Mucosa of gallbladder (tissue), 1 donor: ENCODE measurements at places on chromosomes 6 and 20. TPM values are rescaled to one million over a fixed set of nuclear protein-coding genes. Genes with fewer than 3 reads are reported as not detected.

The SIRPB2 gene
- total RNA-seq: 3.7 TPM

The SNAP25 gene
- total RNA-seq: 4.3 TPM

The SLPI gene
- total RNA-seq: 548 TPM

The ZNF512B gene
- total RNA-seq: 26.1 TPM

The NELFE gene
- total RNA-seq: 52.1 TPM

- no peak for DNase-seq
Measured at GRCh38 chr6:127475823-127476176, 16.6 kb upstream of the KIAA0408 start.

GRCh38 chr6:105680131-105680530 is 277.2 kb upstream of the PREP start:
- no peak for DNase-seq

- no peak for DNase-seq
Measured at GRCh38 chr6:144193181-144193580, 42.9 kb downstream of the STX11 start.

DNA sequence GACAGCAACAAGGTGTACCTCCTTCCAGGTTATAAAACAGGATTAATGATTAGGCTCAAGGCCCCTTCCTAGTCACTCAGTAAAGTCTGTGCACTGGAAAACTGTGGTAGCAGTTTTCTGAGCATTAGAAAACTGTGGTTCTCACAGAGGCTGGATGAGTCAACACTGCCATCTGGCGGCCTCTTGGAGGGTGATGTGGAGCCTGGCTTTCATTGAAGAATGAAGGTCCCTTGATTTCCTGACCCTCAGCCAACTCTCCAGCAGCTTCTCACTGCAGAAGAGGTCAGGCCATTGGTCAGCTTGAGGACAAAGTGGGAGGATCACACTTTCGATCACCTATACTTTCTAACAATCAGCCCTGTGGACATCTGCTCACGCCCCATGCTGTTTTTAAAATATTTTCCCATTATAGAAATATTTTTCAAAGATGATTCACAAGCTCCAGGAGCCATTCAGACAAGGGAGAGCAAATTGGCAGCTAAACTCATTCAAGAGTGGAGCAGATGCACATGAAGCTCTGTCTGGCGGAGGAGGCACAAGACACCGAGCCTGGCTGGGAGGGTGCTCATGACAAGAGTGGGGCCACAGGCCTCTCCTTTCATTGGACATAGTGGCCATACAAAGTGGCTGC is 23.2 kb downstream of the PSMB1 start:
- DNase-seq: peak; percentile 79

GRCh38 chr6:51901766-51902764 is 185.3 kb downstream of the PKHD1 start:
- no peak for DNase-seq

- peak; percentile 60 for DNase-seq
Measured at GRCh38 chr6:154569156-154569862, 58.8 kb upstream of the CNKSR3 start.

DNA sequence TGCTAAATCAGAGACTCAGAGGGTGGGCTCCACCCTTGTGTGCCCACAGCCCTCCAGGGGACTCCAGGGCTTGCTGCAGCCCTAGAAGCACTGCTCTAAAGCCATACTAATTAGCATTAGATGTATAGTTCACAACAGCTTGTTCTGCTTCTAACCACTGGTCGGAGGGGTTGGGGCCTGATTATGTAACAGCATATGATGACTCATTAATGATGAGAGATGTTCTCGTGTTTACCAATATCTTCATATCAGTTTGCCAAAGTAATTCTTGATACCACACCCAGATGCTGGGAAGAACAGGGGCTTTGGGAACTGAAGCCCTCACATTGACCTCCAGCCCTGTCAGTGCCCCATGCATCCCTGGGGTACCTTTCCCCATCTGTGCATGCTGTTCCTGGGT is 104.1 kb upstream of the FOXA2 start:
- no peak for DNase-seq

- DNase-seq: no peak
Measured at GRCh38 chr6:39300739-39301138, 13.5 kb downstream of the KCNK17 start.

DNA sequence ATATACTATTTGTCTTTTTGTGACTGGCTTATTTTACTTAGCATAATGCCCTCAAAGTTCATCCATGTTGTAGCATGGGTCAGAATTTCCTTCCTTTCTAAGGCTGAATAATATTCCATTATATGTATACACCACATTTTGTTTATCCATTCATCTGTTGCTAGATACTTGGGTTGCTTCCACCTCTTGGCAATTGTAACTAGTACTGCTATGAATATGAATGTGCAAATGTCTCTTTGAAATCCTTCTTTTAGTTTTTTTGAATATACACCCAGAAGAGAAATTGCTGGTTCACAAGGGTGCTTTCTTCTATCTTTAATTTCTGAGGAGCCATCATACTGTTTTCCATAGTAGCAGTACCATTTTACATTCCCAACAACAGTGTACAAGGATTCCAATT is 21.3 kb upstream of the MAP7 start:
- DNase-seq: no peak

- DNase-seq: no peak
Measured at GRCh38 chr20:37042986-37043972, 52.5 kb downstream of the RBL1 start.

DNA sequence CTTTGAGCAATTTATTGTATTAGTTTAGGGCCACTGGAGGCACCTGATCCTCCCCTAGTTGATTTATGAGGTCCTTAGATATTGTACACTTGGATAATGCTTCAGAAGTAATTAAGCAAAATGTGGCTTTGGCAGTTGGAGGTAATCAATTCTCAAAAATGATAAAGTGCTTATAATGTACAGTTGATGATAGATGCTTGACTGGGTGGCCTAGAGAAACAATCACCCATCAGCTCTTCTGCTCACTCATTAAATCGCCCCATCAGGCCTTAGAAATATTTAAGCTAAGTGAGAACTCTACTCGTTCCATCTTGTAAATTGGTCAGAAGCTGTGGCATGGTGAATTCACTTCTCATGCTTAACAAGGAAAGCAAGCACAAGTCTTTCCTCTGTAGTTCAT is 349.9 kb downstream of the SAMD5 start:
- DNase-seq: no peak
